Stimulated activated CD4-positive, alpha-beta T cell treated with anti-CD3 and anti-CD28 coated beads, Interleukin-1b, Interleukin-23, amount 100 ng/mL, for 1 hour (primary cell): ENCODE measurements at places on chromosomes 1 and 21.

DNA sequence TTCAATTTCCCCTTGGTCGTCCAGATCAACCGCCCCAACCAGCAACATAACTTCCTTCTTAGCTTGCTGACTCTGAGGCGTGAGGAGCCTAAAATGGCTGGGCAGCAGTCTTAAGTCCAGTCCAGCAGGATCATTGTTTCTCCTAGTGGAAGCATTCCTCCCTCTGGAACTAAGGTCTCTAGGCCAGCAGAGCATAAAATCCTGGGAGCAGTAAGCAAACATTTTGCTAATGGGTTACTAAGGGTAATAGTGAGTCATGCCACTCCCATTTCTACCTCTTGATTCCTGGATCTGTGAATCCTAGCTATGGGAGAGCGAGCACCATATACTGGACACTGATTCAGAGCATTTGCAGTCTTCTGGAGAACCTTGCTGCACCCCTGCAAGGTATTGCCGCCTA lies 59.9 kb downstream of the ADSS2 start:
- no peak for DNase-seq

- no peak for DNase-seq
Observed at GRCh38 chr1:4327142-4327541, 327.3 kb upstream of the AJAP1 start.

DNA sequence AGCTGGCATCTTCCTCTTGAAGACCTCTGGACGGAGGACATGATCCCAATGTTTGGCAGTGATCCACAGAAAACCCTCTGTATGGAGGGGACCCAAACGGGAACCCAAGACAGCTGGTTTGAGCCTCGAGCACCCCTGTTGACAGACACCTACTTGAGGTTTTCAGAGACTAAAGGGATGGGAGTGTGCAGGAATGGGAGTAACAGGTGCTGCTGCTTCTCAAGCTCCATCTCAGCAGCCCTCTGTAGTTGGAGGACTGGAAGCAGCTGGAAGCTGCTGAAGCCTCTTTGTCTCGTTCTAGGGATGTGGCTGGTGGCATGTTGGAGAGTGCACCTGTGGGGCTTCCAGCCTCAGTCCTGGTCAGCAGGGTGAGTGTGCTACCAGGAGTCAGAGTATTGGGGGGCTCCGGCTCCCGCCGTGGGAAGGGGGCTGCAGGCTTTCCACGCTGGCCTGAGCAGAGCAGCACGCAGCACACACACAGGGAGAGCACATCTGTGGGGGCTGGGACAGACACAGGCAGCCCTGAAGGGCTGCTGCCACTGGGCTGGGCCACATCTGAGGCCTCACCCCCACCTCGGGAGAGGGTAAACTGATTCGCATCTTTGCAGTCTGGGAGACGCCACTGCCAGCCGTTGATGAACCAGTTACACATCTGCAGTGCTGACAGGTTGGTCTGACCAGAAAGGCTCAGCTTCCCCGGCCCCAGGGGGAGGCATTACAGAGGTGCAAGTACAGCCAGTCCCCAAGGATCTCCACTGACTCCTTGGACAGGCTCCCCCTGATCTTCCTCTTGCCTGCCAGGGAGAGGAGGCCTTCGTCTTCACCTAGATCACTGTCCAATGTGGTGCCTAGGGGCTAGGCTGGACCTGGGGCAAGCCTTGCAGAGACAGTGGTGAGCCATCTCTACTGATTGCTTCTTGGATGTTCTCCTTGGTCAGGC lies 56.6 kb downstream of the ADSS2 start:
- DNase-seq: no peak

- no peak for DNase-seq
Observed at GRCh38 chr1:121452484-121452883, 267.7 kb downstream of the SRGAP2C start.

GRCh38 chr1:86153836-86154235 lies 2.7 kb downstream of the COL24A1 start:
- DNase-seq: no peak

- no peak for DNase-seq
Observed at GRCh38 chr1:172895050-172895460, 155.7 kb downstream of the TNFSF18 start.

- no peak for DNase-seq
Observed at GRCh38 chr1:21149855-21150432, 26.8 kb downstream of the EIF4G3 start.

GRCh38 chr1:10450156-10450814 lies 454 bp downstream of the CORT start:
- DNase-seq: no peak

DNA sequence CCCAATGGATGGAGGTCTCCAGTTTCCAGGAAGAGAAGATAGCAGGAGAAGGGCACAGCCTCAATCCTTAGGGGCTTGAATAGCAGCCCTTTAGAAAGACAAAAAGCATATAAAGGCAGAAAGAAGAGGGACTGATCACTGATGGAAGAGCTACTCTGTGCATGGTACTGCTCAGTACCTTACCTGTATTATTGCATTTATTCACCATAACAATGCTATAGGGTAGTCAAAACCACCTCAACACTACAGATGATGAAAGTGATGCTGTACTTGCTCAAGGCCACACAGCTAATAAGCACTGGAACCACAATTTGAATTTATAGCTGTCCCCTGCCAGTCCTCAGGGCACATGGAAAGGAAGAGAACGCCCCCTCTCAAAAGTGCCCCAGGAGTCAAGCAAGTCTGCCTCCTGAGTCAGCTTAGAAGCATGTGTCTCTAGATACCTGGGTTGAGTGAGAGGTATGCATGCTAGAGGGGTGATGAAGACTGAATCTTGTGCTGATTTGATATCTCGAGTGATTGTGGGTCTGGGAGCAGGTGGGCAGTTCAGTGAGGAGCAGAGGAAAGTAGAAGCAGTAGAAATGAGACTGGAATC lies 13.6 kb downstream of the DDAH1 start:
- DNase-seq: no peak
